Inflammatory macrophage treated with lipopolysaccharide for 1 hour (primary cell): ENCODE measurements at places on chromosomes 4 and X.

DNA sequence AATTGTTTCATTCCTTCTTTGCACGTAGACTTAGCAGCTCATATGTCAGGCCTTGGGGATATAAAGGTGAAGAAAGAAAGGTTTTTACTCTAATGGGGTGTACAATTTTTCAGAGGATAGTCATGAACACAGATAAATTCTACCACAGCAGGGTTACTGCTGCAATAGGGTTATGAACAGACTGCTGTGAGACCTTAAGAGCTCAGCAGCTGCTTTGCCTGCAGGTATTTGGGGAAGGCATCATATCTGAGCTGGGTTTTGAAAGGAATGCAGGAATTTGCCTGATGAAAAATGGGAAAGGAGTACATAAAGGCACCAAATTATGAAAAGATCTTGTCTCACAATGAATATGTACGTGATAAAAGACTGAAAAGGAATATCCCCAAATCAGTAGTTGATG is 128.9 kb downstream of the CEP135 start:
- DNase-seq, result no peak

DNA sequence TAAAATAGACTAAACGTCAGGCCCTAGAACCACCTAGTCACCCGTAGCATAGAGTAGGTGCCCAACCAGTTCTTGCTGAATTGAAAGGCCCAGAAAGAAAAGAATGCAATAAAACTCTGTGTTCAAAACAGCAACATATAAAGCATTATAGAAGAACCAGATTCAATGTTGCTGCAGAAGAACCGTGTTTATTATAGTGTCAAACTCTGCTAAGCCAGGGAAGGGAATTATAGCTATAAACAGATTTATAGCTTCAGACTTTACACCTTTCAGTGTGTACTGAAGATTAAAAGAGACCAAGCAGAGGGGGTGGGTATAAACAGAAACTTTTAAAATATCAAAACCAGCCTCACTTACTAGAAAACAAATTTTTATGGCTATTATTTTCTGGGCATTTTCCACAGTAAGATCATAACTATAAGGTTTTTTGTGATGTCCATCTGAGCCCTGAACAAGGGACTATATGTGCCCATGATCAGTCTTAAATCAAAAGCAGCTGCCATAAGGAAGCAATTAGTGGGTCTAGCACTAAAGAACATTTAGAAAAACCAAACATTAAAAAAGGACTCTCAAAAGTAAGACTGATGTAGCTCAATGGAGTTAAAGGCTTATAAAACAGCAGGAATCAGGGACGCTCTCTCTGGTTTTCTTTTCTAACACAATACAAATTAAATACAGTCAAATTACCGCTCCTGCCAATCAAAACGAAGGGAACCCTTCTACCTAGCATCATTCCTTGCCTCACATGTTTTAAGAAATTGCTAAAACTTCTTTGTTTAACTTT is 219.7 kb upstream of the ETNPPL start:
- no peak for DNase-seq

DNA sequence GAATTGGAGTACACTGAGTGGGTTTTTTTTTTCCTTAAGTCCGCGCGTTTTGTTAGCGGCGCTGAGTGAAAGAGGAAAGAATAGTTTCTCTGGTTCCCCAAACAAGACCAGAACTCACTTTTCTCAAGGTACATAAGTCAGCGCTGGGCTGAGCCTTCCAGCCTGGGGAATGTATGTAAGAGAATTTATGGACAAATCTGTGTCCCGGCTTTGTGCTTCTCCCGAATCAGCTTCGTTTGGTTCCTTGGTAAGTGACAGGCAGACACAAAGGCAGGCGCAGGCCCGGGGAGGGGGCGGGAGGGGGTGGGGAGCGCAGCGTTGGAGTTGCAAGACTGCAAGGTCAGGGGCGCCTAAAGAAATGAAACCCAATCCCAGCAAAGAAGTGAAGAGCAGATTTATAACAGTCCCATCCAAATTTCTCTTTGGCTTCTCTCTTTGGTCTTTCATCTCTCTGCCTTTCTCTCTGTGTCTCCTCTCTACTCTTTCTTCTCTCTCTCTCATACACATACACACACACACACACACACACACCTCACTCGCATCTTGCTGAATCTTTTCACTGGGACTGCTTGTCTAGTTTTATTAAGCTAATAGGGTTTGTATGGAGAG is 981 bp downstream of the TET2 start:
- peak; percentile 21 for DNase-seq

DNA sequence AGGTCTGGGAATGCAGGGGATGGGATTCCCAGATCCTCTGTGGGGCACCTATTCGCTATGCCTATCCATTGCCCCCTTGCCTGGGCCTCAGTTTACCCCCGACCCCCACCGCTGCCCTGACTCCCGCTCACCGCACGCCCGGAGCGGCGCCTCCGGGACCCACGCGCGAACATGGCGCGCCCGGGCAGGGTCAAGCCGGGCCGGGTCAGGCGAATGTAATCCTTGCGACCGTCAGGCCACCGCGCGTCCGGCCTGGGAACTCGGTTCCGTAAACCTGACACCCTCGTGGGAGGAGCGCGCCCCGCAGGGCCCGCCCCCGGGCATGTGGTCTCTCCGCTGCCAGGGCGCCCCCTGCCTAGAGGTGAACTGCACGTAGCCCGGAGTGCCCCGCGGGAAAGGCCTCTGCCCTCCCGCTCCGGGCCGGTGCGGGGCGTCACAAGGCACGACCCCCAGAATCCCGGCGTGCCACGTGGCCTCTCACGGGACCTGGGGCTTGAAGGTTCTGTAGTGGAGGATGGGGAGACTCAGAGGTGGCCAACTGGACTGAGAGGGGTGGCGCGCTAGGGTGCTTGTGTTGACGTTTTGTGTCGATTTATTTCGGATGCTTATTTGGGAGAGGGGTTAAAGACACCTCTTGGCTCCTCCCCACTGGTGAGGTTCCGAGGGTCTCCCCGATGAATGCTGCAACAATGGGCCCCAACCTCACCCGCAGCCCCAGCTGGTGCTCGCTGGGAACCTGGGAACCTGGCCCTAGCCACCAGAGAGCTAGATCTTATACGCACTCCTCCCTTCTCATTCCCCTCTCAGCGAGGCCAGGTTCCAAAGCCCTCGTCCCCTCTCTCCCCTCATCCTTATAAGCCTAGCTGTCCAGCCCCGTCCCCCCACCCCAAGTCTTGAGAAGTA is at the start of gene PRICKLE3:
PRICKLE3 (minus strand) TSS at position 249 of the 903 bp plus-strand sequence; CDS start at position 173, 76 bp downstream.
- peak; percentile 51 for DNase-seq

- no peak for DNase-seq
Observed at GRCh38 chr4:153564630-153565525, 98.7 kb downstream of the TMEM131L start.

DNA sequence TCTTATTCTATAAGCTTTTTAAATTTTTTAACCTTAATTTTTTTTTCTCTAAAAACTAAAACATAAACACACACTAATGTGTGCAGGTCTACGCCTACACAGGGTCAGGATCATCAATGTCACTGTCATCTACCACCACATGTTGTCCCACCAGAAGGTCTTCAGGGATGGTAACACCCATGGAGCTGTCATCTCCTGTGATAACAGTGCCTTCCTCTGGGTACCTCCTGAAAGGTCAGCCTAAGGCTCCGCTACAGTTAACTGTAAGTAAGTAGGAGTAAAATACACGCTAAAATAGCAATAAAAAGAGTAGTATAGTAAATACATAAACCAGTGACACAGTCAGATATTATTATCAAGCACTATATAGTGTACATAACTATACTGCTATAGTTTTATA is 45.9 kb upstream of the GPRIN3 start:
- no peak for DNase-seq

- DNase-seq, result no peak
Observed at GRCh38 chr4:155954939-155955338, 1.3 kb upstream of the CTSO start.

- no peak for DNase-seq
Observed at GRCh38 chrX:14003876-14004425, 25.7 kb downstream of the GEMIN8 start.

- no peak for DNase-seq
Observed at GRCh38 chrX:148914783-148915182, 414.4 kb downstream of the AFF2 start.

DNA sequence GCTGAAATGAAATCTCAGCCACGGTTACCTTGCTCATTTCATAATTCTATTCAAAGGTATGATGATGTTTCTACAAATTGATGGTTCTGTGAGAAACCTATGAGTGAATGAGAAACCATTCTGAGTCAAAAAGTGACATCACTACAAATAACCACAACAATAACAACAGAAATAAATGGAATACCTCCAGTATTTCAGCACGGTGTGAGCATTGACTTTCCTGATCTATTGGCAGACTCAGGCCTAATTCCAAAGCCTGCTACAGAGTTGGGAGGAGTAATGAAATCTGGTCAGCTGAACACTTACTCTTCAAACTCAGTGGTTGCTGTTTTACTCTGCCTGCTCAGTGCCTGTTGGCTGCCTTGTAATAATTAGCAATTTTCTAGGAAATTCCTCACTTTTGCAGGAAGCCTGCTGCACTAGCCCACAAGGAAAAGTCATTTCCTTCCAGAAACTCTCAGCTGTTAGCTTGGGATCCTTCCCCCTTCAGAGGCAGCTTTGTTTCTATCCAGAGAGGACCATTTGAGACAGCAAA is 18.8 kb upstream of the SYNPO2 start:
- no peak for DNase-seq

- no peak for DNase-seq
Observed at GRCh38 chr4:17758485-17758884, 22.9 kb downstream of the FAM184B start.

DNA sequence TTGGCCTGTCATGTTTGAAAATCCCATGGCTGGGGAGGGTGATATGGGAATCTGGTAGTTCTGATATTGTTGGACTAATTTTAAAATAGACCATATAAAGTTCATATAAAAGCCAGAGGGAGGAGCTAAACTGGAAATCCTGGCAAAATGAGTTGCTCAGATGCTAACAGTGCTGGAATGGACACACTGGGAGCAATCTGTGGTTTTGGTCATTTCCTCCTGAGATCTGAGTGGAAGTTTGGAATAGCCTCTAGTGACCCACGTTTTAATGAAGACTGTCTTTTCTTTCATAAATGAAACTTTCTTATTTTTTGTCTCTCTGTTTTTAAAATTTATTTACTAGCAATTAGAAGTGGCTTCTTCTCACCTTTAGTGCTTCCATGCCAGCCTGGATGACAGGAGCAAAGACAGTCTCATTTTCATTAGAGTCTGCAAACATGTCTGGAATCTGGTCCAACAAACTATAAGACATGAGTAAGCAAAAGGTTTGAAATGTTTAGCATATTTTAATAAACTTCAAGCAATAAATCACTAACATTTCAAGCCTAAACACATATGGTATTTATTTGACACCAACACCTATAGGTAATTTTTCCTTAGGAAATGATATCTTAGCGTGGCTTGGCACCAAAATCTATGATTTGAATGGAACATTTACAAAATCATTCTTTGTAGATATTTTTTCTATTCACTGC is 66.6 kb downstream of the METTL14 start:
- no peak for DNase-seq

DNA sequence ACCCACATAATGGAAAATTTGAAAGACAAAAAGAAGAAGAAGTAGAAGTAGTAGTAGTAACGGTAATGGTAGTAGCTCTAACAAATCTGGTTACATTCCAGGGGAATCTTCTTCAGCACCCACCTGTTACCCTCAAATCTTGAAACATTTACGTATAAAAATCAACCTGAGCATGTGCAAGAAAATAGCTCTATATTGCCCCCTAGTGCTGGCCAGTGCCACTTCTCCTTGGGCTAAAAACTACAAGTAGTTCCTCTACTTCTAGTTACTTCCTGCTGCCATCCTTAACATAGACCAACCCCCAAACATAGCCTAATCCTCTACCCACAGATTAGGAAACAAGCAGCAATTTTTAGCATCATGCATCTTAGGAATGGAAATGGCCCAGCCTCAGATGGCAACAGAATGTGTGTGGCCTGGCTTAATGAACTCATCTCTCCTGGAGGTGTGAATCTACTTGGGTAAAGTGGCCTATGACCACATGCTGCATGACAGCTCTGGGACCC is 3.1 kb downstream of the PDGFC start:
- peak; percentile 91 for DNase-seq

GRCh38 chr4:152094970-152095700 is 334.3 kb upstream of the GATB start:
- no peak for DNase-seq

DNA sequence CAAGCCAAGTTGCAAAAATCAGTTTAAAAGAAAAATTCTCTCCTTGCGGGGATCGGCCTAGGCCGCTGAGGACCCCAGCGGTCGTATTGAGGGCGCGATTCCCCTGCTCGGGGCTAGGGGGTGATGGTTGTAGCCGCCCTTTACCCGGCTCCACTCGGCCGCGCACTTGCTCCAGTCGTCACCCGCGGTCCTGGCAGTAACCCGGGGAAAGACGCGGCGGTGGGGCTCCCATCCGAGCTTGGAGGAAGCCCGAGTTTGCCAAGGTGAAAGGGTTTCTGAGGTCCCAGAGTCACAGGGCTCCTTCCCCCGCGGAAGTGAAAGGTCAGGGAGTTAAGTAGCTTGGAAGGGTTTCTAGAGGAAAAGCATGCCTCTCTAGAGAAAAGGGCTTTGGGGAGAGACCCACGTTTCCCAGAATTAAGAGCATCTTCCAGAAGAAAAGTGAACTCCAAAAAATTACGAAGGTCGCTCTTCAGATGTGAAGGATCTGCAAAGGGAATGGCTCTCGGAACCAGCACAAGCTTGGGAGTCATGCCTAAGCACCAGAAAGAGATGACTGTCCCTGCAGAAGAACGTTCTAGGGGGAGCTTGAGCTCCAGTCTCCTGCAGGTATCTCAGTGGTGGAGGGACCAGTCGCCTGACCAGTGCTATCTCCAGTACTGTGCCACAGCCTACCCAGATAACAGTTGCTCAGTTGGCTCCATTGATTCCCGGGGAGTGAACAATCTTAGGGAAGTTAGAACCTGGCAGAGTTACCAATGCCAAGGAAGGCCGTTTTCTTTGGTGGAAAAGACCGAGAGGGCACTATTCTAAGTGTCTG is 875 bp downstream of the LAP3 start:
- DNase-seq, result peak; percentile 35

DNA sequence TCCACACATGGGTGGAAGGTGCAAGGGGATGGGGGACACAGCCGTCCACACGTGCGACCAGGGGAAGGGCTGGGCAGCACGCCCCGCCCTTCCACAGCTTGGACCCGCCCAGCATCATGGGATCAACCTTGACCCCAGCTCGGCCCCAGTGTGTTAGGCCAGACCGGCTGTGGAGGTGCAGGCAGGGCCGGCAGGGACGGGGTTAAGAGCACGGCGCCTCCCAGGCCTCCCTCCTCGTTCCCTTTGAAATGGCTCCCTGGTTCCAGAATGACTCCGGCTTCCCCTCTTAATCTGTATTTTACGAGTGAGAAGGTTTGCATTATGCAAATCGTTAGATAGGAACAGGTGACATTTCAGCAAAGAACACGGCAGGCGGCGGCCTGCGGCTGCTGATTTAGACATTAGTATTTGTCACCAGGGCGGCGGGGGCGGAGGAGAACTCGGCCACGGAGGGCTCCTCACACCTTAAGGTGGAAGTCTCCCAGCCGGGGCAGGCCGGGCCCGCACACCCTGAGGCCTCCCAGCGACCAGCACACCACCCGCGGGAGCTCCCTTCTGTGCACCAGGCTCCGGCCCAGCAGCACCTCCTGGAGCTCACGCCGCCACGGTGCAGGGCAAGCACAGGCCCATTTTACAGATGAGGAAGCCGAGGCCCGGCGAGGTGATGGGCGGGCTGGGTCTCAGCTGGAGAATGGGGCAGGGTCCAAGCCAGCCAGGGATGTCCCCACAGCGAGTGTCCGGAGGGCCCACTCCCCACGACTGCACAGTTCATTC is 116.1 kb downstream of the FAM53A start:
- DNase-seq, result no peak
